Smooth muscle cell of the pulmonary artery (primary cell): ENCODE measurements at places on chromosomes 6 and 20. TPM values are rescaled to one million over a fixed set of nuclear protein-coding genes. Genes with fewer than 3 reads are reported as not detected.

The ABHD16B gene
- not detected in 2 replicates for total RNA-seq

The DAAM2 gene
- 22.5 and 96.0 TPM in 2 replicates for total RNA-seq

The CASP8AP2 gene
- 10.9 and 12.6 TPM in 2 replicates for total RNA-seq

The POLH gene
- total RNA-seq = 25.6 and 28.0 TPM in 2 replicates

The SAYSD1 gene
- 9.4 and 11.1 TPM in 2 replicates for total RNA-seq

The TRIM40 gene
- total RNA-seq = not detected in 2 replicates

The IRF4 gene
- total RNA-seq = under 0.01 TPM in 1 of 2 replicates, not detected in the other

The TFAP2C gene
- total RNA-seq = not detected in 2 replicates

The TOX2 gene
- 1.4 and 2.2 TPM in 2 replicates for total RNA-seq
